Cerebellar nuclear complex (tissue), 1 donor: ENCODE measurements at places on chromosomes 5 and 9.

GRCh38 chr9:87243602-87244001, 254.1 kb upstream of the DAPK1 start:
- DNase-seq, result no peak

DNA sequence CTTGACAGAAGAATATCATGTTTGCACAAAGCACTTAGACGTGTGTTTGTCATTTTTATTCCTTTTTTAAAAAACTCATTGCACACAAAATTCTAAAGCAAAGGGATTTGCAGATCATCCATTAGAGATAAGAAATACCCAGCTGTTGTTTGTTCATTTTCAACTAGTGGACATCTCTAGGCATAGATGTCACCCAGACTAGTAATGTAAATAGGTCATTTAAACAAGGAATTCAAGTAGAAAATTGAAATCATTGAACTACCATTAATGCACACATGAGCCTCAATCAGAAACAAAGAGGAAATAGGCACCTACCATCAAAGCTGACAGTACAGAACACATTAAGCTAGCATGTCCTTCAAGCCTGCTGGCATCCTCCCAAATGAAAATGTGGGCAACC, 107.3 kb downstream of the OR2K2 start:
- DNase-seq, result no peak

DNA sequence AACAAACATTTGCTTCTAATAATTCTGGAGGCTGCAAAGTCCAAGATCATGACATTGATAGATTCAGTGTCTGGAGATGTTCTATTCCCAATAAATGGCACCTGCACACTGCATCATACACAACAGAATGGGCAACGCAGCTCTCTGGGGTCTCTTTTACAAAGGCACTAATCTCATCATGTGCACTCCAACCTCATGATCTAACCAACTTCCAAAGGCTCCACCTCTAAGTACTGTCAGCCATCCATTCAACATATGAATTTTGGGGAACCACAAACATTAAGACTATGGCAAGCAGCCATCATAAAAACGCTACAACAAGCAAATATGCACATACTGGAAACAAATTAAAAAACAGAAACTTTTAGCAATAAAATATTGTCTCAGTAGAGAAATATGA, 121.1 kb downstream of the CYLC2 start:
- no peak for DNase-seq

- peak; percentile 60 for DNase-seq
Observed at GRCh38 chr9:89675058-89675742, 70.4 kb downstream of the GADD45G start.

DNA sequence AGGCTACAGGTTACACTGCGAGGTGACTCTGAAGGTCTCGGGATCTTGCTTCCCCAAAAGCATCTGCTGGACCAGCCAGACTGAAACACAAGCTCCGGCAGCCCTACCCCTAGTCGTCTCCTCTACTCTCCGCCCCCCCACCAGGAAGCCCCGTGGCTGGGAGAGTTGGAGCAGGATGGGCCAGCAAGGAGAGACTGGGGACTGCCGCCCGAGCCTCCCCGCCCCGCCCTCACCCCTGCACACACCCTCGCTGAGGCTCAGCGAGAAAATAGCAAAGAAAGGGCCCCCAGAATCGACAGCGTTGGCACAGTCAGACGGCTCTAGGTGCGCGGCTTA, 1.3 kb downstream of the TRIM7 start:
- DNase-seq, result no peak

DNA sequence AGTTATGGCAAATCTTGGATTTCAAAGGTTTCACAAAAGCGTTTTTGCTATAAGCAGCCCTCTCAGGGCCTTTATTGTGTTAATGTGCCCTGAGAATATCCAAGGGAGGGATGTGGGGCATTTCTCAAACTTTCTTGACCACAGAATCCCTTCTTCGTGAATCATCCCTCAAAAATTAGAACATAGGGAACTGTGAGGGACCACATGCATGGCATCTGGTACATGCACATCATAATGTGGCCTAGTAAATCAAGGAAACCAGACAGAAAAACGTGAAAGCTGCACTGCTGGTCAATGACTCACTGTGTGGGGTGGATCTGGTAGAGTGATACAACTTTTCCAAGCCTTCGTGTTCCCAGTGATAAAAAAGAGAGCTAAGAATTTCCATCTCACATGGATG, 22.4 kb downstream of the DDX31 start:
- DNase-seq, result no peak

DNA sequence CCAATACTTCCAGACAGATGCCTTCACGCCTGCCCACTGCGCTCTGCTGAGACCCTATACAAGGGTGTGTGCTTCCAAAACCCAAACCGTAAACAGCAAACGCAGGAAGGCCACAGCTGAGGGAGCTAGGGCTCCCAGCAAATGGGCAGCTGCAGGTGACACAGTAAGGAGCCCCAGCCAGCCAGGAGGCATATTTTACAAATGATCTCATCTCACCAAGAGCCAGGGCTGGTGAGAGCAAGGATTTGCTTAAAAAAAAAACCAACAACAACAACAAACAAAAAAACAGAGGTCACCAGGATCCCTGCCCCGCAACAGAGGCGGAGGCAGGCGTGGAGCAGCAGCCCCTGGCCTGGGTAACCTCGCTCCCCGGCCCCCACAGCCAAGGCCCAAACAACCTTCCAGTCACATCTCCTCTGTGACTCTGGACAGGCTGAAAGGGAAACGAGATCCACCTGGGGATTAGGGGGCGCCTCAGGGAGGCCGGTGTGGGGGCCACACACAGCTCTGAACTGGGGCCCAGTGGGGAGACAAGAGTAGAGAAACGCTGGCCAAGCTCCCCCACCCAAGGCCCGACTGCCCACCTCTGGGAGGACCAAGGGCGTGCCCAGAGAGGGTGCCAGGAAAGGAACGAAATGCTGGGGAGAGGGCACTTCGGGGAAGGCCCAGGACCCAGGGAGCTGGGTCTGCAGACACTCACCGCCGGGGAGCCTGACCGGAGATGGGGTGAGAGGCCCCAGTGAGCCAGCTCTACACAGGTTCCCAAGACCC, 3.3 kb downstream of the NACC2 start:
- no peak for DNase-seq

DNA sequence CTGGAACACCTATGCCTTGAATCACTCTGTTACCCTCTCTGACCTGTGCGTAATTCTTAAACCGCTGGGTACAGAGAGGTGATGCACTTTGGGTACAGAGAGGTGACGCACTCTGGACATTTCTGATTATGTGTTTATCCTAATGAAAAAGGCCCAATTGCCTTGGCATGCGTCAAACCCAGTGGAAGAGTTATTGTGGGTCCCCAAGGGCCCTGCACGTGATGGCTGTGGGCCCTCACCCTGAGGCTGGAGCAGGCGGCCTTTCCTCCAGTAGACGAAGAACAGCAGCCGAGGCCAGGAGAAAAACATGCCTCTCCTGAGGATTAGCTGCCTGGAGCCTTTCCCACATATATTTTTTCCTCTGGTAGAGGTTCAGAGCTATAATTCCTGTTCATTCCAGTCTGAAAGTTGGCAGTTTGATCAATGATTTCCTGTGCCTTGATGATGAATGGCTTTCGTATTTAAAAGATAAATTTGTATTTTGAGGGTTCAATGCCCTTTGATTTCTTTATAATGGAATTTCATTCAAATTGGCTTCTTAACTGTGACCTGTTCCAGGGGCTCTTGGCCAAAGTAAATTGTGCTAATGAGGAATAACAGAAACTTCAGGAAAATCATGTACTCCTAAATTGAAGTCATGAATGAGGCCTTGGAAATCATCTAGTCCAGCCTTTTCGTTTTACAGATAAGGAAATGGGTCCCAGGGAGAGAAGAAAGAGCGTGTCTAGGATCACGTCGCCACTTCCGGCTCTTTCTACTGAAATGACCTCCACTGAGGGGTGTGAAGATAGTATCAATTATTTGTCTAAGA, 22.8 kb downstream of the ACER2 start:
- DNase-seq, result no peak

GRCh38 chr9:114156657-114157421, 1.5 kb downstream of the COL27A1 start:
- no peak for DNase-seq

DNA sequence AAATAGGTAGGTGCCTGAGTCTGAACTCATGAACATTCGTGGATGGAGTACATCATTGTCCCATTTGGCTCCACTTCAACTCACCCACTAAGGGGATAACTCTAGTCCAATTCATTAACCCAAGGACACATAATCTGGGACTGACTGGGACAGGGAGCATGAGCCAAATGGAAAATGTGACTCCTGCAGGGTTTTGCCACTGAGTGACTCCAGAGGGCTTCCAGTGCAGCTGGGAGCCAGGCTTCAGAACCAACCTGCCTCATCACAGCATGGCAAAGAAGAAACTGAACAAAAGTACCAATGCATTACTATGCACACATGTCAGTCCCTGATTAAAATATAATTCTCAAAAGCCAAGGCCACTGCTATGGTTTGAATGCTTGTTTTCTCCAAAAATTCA, 159.7 kb upstream of the SNX2 start:
- no peak for DNase-seq

DNA sequence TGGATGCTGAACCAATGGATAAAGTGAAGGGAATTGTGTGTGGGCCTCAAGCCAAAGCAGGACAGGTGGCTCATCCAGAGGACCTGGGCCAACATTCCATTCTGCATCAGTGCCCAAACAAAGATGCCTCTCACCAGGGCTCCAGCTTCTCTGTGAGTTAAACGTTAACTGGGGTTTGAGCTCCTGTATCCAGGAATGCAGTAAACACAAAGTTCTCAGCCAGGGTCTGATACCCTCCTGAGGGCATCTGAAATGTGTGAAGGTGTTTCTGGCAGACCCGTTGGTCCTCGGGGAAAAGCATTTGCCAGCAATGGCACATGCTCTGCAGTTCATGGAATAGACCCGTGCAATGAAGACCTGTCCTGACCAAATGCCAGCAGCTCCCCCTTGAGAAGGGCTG, 33.9 kb upstream of the AOPEP start:
- DNase-seq, result no peak

GRCh38 chr5:16600397-16600796, 16.4 kb downstream of the RETREG1 start:
- DNase-seq, result no peak

DNA sequence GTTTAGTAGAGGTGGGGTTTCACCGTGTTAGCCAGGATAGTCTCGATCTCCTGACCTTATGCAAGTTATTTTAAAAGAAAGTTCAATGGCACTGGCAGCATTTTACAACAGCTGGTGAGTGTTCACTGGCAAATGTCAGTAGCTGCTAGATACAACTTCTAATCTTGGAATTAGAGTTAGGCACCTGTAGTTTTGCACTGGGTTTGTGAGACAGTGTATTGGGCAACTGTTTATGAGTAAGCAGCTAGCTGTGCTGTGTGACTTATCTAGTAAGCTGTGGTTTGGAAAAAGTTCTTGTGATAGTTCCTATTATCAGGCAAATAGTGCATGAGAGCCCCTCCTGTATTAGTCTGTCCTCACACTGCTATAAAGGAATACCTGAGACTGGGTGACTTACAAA, 61.5 kb downstream of the UBE2QL1 start:
- no peak for DNase-seq

GRCh38 chr5:147712598-147712997, 69.9 kb downstream of the JAKMIP2 start:
- DNase-seq, result no peak

GRCh38 chr9:2159521-2160454, 144.6 kb downstream of the SMARCA2 start:
- peak; percentile 30 for DNase-seq

DNA sequence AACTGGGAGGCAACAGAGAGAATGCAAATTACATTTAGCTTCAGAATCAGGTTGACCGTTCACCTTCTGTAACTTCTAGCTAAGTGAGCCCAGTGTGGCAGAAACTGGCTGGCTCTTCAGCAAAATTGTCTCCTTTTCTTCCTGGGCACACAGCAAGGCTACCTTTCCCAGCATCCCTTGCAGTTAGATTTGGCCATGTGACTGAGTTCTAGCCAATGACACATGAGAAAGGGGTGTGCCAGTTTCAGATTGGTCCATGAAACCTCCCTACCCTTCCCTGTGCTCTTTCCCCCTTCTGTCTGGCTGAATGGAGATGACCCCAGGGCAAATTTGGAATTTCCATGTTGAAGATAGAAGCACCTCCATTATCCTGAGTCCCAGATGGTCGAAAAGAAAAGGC, 72.5 kb upstream of the SMIM23 start:
- DNase-seq, result no peak

DNA sequence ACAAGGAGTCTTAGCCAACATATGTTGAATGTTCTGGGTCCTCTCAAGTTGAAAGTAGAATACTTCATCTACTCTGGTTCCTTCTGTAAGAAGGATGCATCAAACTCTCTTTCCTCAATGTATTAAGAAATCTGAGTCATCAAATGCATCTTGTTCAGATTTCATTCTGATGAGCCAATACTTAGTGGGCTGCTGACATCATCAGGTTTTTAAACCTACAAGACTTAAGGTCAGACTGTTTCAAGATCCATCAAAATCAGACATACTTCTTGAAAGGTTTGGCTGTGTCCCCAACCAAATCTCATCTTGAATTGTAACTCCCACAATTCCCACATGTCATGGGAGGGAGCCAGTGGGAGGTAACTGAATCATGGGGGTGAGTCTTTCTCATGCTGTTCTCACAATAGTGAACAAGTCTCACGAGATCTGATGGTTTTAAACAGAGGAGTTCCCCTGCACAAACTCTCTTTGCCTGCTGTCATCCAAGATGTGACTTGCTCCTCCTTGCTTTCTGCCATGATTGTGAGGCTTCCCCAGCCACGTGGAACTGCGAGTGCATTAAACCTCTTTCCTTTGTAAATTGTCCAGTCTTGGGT, 168.8 kb downstream of the RAPGEF6 start:
- DNase-seq, result no peak

GRCh38 chr5:78275998-78276543, 18.4 kb downstream of the AP3B1 start:
- no peak for DNase-seq

GRCh38 chr5:172574871-172575223, 66.2 kb upstream of the NEURL1B start:
- no peak for DNase-seq

DNA sequence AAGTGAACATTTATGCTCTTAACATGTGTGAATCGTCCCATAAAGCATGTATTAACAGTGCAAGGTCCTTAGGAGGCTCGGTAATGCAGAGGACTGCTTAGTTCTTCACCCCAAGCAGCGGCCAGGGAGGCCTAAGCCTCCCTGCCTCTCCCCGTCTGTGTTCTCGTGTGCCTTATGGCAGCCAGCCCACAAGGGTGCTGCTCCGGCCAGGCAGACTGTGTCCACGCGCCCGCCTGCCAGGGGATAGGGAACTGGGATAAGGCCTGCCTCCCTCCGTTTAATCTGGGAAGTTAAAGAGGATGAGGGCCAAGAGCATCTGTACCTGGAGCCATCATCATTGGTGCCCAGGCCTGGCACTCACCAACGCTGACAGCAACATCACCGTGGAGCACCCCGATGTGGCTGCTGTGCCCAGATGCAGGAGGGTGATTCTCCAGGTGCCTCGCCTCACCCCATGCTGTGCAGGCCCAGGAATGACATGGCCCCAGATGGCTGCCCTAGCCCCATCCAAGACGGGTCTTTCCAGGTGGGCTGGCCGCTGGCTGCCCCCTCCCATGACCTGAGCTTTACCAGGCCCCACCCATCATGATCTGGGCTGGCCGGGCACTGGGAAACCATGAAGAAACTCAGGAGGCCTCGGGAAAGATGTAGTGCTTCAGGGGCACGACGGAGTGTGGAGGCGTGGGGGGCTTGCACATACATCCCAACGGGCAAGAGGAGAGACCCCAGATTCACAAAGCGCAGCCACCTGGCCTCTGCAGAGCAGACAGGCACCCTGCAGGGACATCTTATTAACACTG, 35.6 kb upstream of the SUSD3 start:
- no peak for DNase-seq

- no peak for DNase-seq
Observed at GRCh38 chr5:76790632-76791290, 28.1 kb upstream of the F2RL1 start.
